Pulmonary artery endothelial cell (primary cell): ENCODE measurements at places on chromosomes 3 and 15. TPM values are rescaled to one million over a fixed set of nuclear protein-coding genes. Genes with fewer than 3 reads are reported as not detected.

GRCh38 chr3:25576831-25577454 lies 87.8 kb downstream of the TOP2B start:
- DNase-seq = no peak

- no peak for DNase-seq
These were observed 30.6 kb upstream of the LRRC3B start for GRCh38 chr3:26591926-26592325.

The PTPRG gene
- total RNA-seq = 41.0 and 45.1 TPM in 2 replicates

The GOLGA6L7 gene
- total RNA-seq = not detected in 2 replicates

The CPNE9 gene
- total RNA-seq = not detected in 2 replicates
